Aorta (tissue), 5 donors: ENCODE measurements at places on chromosomes 11 and 22. TPM values are rescaled to one million over a fixed set of nuclear protein-coding genes. Genes with fewer than 3 reads are reported as not detected.

GRCh38 chr22:17726006-17726927 is 48.0 kb downstream of the BID start:
- no peak overlapping the region for H3K4me3 ChIP-seq
- H3K4me1 ChIP-seq = peaks cover 2% of the 10 kb centered on the region
- H3K27me3 ChIP-seq = no peaks in the 10 kb centered on the region
- DNase-seq = no peak
- peak overlapping the region; percentile 49 for H3K27ac ChIP-seq

SMC1B gene
- not detected for total RNA-seq

ZC3H12C gene
- total RNA-seq = 17.2 TPM

- no peak for DNase-seq
- H3K4me1 ChIP-seq = no peaks in the 10 kb centered on the region
- no peak overlapping the region for H3K4me3 ChIP-seq
- no peaks in the 10 kb centered on the region for H3K27me3 ChIP-seq
- H3K36me3 ChIP-seq = no peaks in the 10 kb centered on the region
Observed at GRCh38 chr22:35072925-35073324, 7.0 kb downstream of the ISX start.

GRCh38 chr11:108216988-108217387 is 5.5 kb downstream of the NPAT start:
- no peak overlapping the region for H3K27ac ChIP-seq
- no peaks in the 10 kb centered on the region for H3K27me3 ChIP-seq
- peaks cover 3% of the 10 kb centered on the region for H3K4me1 ChIP-seq
- no peak for DNase-seq
- no peaks in the 10 kb centered on the region for H3K36me3 ChIP-seq

DNA sequence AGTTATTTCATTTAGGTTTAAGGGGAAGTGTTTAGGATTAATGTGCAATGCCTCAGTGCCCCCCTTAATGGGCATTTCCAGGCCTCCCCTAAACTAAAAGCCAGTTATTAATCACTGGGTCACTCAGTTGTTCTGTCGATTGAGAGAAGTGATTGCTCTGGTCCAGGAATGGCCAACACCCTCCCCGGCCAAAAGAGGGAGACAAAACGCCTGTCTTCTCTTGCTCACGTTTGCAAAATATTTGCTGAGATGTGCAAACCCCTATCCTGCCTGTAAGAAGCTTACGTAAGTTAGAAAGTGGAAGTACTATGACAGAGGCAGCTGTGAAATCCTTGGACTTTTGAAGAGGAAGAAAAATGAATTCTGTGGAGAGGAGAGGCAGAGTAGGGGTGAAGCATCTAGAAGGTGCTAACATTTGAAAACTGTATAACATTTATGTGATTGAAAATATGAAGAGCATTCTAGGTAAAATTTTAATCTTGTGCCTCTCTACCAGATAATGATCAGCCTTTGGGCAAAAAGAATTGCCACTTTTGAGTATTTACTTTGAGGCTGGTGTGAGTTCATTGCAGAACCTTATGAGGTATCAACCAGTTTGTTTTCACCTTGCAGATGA is 37.7 kb downstream of the NTM start:
- H3K4me1 ChIP-seq = no peaks in the 10 kb centered on the region
- no peaks in the 10 kb centered on the region for H3K36me3 ChIP-seq
- no peak overlapping the region for H3K4me3 ChIP-seq
- no peak overlapping the region for H3K27ac ChIP-seq
